Activated B cell treated with CpG ODN at 0.5 μM for 24 hours (primary cell): ENCODE measurements at places on chromosomes 1 and 21.

GRCh38 chr1:153771841-153772593 is 3.2 kb upstream of the SLC27A3 start:
- no peak for DNase-seq

DNA sequence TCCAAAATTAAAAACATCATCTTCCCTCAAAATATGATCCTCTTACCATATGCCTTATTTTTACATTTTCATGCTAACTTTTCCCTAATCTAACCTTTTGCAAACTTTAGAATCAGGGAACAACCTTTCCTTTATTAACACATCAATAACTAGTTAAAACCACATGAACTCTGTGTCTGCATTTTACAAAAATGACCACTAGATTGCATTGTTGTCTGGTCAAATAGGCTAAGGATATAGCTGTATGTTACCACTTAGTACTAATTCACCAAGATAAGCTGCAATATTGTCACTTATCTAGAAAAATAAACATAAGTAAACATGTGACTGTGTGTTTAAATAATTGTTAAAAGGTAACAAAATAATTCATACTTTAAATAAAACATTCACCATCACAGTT is 82.3 kb downstream of the DENND1B start:
- no peak for DNase-seq

DNA sequence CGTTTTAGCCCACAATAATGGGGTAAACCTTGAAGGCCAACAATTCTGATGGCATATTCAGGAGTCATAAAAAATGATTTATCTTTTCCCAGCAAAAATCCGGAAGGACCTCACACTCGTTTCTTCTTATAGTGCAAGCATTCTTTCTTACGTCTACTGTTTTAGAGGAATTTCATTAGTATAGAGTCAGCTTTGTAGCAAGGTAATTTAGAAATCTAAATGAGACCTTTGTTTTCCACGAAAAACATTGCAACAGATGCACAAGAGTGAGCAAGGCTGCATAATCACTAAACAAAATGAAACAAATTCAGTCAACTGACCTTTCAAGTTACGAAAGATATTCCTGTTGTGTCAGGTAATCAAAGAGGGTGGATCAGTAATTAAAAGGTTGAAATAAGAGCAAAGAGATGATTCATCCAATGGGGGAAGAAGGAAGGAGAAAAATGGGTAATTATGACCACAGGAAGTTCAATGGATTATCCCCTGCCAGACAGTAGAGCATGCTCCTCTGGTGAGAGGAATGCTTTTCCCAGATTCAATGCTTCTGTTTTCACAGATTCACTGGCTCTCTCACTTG is 560 bp upstream of the CSDE1 start:
- no peak for DNase-seq

- DNase-seq = no peak
Measured at GRCh38 chr1:225338545-225338944, 89.3 kb downstream of the LBR start.

DNA sequence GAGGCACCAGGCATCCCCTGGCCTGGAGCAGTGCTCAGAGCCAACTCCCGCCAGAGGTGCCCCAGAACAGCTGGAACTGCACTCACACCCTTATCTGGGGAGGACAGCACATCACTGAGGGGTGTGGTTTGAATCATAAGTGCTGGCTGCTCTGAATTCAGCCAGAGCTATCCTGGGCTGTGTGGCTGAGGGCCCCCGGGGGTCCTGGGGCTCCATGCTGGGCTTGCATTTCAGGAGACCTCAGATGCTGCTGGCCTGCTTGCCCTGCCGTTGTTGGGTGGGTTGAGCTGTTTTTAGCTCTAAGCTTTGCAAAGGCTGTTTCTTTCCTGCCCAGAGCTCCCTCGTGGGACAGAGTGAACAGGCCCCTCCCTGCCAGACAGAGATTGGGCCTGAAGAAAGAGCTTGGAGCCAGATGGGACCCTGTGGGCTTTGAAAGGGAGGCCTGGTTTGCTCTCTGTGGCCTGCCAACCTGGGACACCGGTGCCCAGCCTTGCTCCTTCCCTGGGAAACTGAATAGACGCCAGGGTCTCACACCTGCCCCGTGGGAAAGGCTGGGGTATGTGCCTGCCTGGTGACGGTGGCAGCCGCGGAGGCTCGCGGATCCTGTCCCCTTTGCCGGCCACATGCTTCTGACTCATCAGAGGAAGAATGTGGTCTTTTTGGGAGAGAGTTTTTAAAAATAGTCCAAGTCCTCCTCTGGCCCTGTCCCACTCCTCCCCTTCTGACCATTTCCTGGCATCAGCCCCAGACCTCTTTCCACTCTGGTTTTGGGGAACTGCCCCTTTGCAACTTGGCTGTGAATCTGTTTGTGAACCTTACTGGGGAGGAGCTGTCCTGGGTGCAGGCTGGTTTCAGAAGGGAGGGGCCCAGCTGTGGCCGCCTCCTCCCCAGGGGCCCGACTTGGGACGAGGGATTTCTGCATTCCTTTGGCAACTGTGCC is 30.0 kb downstream of the ARHGEF10L start:
- no peak for DNase-seq

DNA sequence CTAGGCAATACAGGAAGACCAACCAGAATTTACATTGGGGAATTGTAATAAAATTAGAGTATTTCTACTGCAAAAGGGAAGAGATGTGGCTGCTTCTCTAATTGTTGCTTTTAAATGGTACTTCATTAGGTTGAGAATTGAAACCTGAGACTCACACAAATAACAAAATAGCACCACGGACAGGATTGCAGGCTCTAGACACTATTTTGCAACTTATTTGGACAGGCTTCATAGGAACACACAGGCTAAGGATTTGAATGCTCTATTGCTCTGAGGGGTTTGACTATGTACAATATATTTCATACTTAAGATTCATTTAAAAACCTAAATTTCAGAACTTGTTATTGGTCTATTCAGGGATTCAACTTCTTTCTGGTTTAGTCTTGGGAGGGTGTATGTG is 79.6 kb downstream of the ATP1B1 start:
- DNase-seq = no peak

- no peak for DNase-seq
Measured at GRCh38 chr1:220824031-220824989, 37.6 kb downstream of the MTARC1 start.

- DNase-seq = peak; percentile 71
Measured at GRCh38 chr1:11650331-11650991, 3.8 kb downstream of the FBXO2 start.

GRCh38 chr1:118486199-118486598 is 301.2 kb upstream of the SPAG17 start:
- DNase-seq = no peak

DNA sequence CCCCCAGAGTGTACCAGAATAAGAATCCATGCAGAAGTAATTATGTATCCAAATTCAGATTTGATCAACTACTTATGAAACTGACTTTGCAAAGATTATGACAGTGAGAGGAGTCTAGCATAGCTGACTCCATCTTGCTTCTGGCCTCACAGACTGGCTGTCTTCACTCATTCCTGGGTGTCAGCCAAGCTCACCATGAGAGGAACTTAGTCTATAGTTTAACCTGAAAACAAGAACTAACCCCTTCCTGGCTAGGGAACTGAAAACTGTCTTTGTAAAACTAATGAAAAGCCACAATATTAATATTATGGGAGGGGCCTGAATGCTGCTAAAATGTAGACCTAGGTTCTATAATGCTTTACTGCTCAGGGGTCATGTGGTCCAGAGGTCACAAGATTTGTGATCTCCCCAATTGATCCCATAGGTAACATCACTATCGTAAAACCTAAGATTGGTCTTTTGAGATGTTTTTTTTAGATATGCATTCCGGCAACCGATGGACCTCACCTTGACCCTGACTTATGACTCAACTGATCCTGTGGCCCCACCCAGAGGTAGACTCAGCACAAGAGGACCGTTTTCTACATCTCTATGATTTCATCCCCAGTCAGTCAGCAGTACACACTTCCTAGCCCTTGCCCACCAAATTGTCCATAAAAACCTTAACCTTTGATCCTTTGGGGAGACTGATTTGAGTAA is 55.2 kb downstream of the ATP1B1 start:
- DNase-seq = no peak

GRCh38 chr1:53766831-53767405 is 28.0 kb upstream of the GLIS1 start:
- DNase-seq = no peak

DNA sequence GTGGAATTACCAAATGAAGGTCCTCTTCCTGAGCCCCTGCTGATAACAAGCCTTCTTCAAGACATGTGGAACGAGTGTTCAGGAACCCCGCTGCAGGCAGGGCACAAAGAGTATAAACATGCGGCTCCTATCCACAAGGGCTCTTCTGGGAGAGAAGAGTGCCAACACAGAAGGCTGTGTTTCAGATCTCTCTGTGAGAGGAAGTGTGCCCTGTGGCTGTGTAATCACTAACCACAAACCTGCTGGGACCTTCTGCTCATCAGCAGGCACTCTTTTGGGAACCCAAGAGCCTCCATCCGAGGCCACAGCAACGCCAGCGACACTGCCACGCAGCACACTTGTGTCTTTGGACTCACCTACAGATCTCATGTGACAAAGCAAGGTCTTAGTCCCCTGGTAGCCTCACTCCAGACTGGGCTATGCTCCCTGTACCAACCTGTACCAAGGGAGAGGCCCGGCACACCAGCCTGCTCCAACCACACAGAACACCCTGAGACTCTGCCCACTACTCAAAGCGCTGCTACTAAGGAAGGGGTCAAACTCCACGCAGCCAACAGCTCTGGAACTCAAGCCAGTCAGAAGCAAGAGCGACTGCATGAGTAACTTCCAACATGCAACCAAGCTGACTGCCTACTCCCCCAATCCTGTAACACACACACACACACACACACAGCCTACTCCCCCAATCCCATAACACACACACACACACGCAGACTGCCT is 7.8 kb downstream of the PTTG1IP start:
- DNase-seq = peak; percentile 54

DNA sequence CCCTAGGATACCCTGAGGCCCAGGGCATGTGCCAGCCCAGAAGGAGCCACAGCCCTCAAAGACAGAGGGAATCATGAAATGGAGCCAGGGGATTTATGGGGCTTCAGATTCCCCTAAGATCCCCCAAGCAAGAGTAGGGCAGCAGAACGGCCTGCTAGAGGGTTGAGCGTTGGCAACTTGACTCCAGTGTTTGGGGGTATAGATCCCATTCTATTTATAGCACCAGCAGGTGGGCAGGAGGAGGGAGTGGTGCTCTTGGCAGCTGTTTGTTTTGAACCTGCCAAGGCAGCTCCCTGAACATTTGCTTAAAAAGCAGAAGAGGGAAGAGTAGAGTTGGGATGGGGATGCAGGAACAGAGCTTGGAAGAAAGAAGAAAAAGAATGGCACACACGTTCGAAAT is 33.7 kb downstream of the GLUL start:
- DNase-seq = no peak

DNA sequence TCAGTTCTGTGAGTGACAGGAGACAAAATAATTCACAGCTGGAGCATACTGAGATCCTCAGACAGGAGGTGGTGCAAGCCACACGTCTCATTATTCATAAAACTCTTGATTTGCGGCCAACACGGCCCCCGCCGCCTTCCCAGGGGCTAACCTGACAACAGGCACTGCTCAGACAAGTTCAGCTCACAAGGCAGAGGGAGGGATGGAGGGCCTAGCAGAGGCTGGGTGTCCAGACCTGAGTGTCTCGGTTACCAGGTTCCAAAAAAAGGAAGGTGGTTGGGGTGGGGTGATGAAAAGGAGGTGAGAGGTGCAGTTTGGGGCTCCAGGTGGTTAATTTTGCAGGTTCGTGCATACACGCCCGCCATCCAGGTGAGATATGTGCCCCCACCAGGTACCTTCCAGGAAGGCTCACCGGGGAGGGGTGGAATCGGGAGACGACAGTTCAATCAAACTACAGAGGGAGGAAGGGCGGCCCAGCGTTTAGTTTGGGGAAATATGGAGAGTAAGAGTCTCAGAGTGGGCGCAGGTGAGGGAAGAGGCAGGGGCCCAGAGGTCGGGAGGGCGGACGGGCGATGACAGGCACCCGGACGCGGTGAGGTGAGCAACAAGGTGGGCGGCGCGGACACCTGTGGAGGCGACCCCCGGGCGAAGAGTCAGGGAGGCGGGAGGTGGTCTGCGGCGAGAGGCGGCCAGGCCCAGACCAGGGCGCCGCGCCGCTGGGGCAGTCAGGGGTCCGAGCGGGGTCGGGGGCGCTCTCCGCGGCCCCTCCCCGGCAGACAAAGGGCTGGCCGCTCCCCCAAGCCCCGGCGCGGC is 629 bp downstream of the CTNNBIP1 start:
- DNase-seq = peak; percentile 35

DNA sequence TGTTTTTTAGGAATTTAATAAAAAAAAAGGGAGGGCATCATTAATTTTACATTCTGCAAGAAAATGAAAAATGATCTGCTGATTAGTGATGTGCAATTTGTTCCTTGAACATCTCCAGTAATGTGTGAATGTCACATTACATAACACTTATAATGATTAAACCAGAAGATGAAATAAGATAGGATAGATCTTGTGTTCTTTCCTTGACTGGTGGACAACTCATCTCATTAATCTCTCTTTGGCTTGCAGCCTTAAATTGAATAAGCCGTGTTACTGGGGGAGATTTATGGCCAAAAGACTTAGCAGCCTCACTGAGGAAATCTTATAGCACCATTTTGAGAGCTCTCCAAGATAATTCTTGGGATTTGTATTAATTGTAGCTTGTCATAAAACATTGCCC is 217.2 kb downstream of the ST6GALNAC3 start:
- no peak for DNase-seq

- no peak for DNase-seq
Measured at GRCh38 chr1:19597496-19598309, 46.4 kb upstream of the NBL1 start.

DNA sequence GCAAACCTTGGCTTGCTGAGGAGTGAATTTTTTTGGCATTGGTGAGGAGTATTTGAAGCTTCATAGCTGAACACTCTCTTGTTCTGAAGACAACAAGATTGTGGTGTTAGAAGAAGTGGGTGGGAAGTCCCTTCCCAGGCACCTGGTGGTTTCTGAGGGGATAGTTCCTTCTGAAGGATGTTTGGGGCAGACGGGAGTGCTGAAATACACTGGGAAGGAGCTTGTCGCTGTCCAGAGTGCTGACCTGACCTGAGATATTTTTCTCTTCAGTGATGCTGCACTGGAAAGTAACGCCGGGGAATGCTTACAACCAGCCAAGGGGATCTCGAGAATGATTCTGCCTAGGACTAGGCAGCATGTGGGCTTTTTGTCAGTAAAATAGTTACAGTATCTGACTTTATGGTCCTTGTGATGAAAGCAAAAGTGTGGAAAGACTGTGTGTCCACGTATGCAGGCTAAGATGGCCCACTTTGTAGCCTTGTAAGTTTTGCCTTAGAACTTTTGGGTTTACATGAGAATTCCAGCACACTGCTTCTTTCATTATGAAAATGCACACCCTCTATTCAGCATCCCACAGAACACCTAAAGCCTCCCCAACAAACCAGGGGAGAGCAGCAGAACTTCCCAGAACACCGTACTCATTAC is 33.1 kb upstream of the NFASC start:
- DNase-seq = no peak

GRCh38 chr21:44924606-44925377 is 4.1 kb upstream of the ITGB2 start:
- DNase-seq = no peak

DNA sequence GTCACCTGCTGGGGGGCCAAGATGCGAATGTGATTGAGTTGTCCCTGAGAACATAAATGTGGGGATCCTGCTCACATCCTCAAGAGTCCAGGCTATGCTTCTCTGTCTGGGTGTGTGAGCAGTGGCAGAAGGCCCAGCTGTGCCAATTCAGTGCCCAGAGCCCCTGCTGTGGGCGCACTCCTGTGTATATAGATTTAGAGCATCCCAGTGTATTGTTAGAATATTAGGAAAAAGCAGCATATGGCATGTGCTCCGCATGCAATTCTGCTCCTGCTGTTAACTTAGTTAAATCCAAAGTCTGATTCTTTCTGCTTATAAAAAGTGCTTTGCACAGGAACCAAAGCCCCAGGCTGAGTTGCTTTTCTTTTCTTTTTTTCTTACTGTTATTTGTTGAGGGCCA is 37.8 kb downstream of the FAM78B start:
- DNase-seq = no peak
